Left lung (tissue), 14 donors: ENCODE measurements at places on chromosomes 1 and 21. TPM values are rescaled to one million over a fixed set of nuclear protein-coding genes. Genes with fewer than 3 reads are reported as not detected.

Gene JAM2
- total RNA-seq: 25.3 TPM

GRCh38 chr1:242057745-242058115 lies 58.8 kb upstream of the MAP1LC3C start:
- DNase-seq: no peak

Gene FHL3
- total RNA-seq: 34.4 TPM

Gene REG4
- not detected for total RNA-seq

- DNase-seq: no peak
Observed at GRCh38 chr1:45615885-45616284, 8.0 kb downstream of the CCDC17 start.

Gene CYYR1
- total RNA-seq: 29.0 TPM

DNA sequence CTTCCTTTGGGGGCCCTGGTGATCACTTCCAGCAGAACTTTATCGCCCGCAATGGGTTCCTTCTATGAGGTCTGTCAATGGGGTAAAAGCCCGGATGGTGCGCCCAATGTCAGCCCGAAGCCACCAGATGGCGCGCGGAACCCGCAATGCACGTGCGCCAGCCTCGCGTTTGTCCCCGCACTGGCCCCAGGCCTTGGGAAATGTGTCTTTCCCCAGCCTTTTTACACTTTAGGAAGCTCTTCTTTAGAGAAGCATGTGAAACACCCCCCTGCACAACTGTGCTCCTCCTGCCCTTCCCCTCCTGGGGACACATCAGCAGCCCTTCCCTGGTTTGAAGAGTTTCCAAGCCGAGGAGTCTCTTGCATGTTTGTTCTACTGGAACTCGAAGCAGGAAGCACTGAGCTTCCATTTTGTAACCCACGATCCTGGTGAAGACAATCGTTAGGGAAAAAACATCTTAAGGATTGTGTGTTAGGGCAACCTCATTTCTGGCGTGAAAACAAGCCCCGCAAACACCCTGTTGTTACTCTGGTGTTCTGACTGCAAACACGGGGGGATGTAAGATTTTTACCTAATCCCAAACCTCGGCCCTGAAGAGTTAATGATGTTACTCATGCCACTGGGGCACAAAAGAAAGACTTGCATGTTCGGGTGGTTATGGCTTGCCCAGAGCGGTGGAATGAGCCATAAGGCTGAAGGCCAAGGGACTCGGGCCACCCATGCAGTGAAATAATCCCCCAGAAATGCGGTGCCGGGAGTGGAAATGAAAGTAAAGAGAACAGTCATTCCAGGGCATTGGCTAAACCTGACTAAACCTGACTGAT lies 20.4 kb upstream of the TARBP1 start:
- peak; percentile 87 for DNase-seq

Gene RGS1
- 7.9 TPM for total RNA-seq

GRCh38 chr1:211895126-211895759 lies 64.7 kb upstream of the LPGAT1 start:
- no peak for DNase-seq

DNA sequence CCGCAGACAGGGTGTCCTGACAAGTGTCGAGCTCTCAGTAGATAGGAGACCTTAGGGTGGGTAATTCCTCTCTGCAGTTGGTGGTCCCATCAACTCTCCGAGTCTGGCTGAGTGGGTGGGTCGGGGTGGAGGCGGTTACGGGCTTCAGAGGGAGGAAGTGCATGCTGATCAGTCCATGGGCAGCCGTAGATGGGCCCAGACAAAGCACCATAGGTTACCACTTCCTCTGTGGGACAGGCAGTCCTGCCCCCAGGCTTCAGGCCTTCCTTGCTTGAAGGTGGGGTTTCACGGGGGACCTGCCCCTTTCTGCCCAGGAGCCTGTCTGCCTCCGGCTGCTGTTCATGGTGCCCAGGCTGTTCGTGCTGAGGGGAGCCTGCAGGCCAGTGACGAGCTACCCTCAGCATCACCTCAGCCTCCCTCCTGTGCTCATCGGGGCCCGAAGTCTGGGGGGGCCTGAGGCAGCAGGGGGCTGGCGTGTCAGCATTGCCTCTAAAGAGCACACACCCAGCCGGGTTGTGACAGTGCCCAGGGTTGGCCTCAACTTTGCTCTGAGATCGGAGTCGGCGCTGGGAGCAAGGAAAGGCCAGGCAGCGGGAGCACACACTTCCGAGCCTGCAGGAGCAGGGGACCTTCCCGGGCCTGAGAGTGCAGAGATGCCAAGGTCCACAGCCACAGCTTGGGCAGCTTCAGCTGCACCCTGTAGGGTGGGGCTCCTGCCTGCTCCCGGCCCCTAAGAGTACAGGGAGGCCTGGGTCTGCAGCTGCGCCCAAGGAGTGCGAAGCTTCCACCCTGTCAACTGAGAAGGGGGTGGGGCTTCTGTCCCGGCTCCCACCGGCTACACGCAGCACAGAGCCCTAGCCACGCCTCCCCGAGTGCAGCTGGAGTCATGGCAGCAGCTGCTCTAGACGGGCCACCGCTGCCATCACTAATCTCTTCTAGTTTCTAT lies 225.4 kb upstream of the NRIP1 start:
- DNase-seq: peak; percentile 14
